Skeletal muscle cell (primary cell): ENCODE measurements at places on chromosomes 5 and 9.

DNA sequence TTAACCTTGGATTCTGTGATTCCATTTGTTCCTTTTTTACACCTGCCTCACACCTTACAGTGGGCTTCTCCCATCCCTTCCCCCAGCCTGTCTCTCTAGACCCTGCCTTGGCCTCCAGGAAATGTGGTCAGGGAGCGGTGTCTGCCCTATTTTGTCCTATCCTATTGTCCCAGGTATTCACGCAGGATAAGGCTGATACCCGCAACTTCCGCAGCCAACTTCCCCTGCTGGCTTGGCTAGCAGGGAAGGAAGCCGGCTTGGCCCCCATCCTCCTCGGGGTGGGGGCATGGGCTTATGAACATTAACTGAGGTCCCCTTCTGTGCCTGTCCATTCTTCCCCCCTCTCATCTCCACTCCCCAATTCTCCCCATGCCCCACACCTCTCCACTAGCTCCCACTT is 3.5 kb downstream of the CSF1R start:
- DNase-seq = no peak

GRCh38 chr5:79845448-79846197 is 145.4 kb downstream of the MTX3 start:
- peak; percentile 67 for DNase-seq

- DNase-seq = no peak
Observed at GRCh38 chr9:130959809-130960334, 20.8 kb upstream of the FIBCD1 start.

DNA sequence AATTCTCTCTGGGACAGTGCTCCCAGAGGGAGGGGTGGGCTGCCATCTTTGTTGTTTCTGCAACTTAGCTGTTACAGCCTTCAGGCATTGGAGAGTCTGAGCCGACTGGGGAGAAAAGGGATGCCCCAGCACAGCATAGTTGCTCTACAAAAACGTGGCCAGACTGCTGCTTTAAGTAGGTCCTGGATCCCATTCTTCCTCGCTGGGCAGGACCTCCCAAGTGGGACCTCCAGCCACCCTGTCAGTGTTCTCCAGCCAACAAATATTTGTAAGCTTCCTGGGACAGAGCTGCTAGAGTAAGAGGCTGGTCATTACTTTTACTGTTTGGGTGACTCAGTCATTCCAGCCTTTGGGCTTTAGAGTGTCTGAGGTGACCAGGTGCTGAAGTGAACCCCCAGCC is 292.7 kb upstream of the NREP start:
- no peak for DNase-seq

- peak; percentile 76 for DNase-seq
Observed at GRCh38 chr5:149497357-149497756, 53.9 kb downstream of the CSNK1A1 start.

DNA sequence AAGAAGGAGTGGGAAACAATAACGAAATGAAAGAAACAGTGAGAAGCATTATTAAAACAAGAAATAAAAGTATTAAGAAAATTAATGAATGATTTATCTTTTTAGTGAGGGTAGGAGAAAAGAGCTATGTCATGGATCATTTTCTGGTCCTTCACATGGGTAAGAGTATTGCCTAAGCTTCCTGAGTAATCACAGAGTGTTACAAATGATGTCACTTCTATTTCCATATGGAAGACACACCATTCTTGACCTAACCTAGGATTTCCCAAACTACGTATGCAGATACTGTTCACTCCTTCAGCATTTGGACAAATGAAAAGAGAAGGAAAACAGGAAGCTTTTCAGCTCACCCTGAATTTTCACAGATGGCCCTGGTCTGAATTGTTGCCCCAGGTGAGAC is 3.3 kb upstream of the TSLP start:
- DNase-seq = peak; percentile 69

DNA sequence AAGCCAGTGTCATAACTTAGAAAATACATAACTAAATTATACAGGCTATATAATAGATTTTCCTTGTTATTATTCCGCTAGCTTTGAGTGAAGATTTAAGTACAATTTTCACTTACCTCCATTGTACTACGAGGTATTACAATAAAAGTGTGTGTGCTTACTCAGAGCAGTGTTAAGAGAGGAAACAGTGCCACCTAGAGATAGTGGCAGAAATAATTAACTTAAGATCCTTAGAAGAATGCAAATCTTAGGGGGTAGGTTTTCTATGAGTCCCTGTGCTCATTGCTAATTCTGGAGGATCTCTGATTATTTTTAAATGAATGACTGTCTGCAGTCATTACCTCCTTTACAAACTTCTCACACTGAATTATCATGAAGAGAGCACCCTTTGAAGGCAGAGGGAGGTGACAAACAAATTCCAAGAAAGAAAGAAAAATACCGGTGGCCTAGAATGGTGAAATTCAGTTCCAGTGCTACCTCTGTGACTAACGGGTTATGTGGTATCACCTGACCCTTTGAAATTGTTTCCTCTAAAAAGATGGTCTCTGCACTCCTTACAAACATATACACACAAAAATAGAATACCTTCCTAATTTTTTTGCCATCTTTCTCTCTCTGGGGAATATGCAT is 379.8 kb downstream of the TRIM36 start:
- no peak for DNase-seq

- peak; percentile 22 for DNase-seq
Observed at GRCh38 chr5:77076961-77077828, 9.9 kb downstream of the ZBED3 start.

DNA sequence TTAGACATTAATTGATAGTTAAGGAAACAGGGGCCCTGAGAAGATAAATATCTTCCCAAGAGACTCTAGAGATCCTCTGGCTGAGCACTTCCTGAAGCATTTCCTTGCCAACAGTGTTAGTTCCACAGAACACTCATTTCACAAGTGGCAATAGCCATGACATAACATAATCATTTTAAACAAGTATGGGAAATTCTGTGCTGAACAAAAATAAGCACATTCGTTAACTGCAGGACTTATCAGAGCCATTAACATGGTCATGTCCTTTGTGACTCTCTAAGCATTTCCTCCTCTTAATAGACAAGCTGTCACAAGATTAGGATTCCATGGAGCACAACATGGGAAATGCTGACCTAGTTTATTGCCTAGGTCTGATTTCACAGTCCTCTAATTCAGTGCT is 184.9 kb downstream of the SNX18 start:
- no peak for DNase-seq

GRCh38 chr5:176908675-176909368 is 9.7 kb upstream of the HK3 start:
- no peak for DNase-seq

GRCh38 chr5:32303755-32304120 is 9.0 kb downstream of the MTMR12 start:
- DNase-seq = no peak

- no peak for DNase-seq
Observed at GRCh38 chr9:100355561-100355960, 2.8 kb upstream of the TEX10 start.

GRCh38 chr9:74496819-74497747 is at the start of gene RORB:
Gene RORB (plus strand): TSS chr9:74497335. CDS start chr9:74497977, 642 bp downstream.
- no peak for DNase-seq

DNA sequence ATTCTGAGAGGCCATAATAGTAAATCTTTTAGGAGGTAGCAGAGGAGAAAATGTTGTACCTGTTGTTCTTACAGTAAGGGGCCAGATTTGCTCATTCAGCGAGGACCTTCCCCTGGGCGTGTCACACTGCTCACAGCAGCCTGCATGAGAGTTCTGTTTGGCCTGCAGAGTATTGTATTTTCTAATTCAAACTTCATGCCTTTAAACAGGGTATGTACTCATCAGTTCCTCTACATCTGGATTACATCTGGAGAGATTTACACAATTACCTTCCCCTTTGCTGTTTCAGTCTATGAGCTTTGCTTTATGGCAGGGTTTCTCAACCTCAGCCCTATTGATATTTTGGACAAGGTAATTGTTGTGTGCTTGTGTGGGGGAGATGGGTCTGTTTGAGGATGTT is 170.9 kb upstream of the STK32A start:
- no peak for DNase-seq

GRCh38 chr5:143547342-143547741 is 143.9 kb upstream of the NR3C1 start:
- no peak for DNase-seq

DNA sequence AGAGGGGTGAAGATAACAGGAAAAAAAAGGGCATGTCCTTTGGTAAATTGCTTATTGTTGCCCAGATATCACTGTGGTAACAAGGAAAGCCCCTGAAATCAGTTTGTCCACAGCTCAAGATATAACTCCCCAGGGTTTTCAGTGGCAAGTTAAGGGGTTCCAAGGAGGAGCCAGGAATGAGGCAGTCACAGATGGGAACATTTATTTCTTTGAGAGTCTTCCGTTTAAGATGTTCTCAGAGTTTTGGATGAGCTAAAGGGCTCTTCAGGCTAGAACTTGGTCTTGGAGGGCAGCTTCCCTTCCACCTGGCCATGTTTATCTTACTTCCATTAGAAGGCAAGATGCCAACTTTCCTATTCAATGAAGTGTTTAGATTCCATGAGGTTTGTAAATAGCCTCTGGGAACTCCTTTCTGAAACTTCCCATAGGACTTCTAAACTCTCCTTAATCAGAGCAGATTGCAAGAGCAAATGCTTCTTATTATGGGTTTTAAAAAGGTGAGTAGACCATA is 277.6 kb upstream of the TNC start:
- DNase-seq = no peak

DNA sequence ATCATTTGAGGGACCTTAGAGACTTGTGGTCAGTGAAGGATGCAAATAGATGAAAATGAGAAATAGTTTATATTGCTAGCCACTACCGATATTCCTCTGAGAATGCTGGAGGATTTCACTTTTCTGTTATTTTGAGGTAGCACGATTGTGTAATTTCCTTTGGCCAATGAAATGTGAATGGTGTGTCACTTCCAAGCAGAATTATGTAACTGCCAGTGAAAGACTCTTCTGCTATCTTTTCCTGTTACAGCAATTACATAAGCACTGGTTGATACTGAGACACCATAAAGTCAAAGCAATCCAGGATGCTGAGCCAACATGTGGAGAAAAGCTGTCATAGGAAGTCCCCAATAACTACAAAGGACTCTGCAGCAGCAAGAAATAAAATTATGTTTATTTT is 3.6 kb upstream of the PCDHA2 start:
- no peak for DNase-seq

- no peak for DNase-seq
Observed at GRCh38 chr9:17394881-17395510, 183.9 kb upstream of the SH3GL2 start.

GRCh38 chr9:93984860-93985259 is 29.7 kb upstream of the BARX1 start:
- DNase-seq = no peak

GRCh38 chr5:115542651-115543364 is 1.8 kb downstream of the FEM1C start:
- no peak for DNase-seq

- DNase-seq = no peak
Observed at GRCh38 chr9:107260437-107261081, 22.5 kb upstream of the RAD23B start.

GRCh38 chr9:96460470-96460869 is 10.5 kb downstream of the HABP4 start:
- no peak for DNase-seq

DNA sequence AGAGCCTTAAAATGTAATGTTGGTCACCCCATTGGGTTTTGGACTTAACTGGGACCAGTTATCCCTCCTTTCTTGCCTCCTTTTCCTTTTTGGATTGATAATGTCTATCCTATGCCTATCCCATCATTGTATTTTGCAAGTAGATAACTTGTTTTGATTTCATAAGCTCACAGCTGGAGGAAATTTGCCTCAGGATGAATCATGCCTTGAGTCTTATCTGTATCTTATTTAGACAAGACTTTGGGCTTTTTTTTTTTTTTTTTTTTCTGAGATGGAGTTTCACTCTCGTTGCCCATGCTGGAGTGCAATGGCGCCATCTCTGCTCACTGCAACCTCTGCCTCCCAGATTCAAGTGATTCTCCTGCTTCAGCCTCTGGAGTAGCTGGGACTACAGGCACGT is 443.3 kb downstream of the DNAH5 start:
- DNase-seq = no peak

- DNase-seq = no peak
Observed at GRCh38 chr5:76638479-76638878, 15.3 kb upstream of the F2RL2 start.

DNA sequence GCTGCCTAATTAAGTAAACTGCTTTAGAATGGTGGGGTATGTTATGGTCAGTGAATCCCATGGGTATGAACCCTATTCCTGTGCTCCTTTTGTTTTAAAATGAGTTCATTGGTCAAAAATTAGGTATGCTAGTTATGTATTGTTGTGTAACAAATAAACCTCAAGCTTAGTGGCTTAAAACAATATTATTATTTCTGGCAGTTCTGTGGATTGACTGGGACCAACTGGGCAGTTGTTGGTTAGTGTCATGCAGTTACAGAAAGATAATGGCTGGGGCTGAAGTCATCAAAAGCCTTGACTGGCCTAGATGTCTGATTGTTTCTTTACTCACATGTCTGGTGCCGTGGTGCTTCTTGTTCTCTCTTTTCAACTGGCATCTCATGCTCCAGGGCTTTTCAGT is 8.9 kb upstream of the PTAR1 start:
- DNase-seq = no peak

GRCh38 chr9:115192835-115193525 is 75.0 kb upstream of the TNC start:
- no peak for DNase-seq

DNA sequence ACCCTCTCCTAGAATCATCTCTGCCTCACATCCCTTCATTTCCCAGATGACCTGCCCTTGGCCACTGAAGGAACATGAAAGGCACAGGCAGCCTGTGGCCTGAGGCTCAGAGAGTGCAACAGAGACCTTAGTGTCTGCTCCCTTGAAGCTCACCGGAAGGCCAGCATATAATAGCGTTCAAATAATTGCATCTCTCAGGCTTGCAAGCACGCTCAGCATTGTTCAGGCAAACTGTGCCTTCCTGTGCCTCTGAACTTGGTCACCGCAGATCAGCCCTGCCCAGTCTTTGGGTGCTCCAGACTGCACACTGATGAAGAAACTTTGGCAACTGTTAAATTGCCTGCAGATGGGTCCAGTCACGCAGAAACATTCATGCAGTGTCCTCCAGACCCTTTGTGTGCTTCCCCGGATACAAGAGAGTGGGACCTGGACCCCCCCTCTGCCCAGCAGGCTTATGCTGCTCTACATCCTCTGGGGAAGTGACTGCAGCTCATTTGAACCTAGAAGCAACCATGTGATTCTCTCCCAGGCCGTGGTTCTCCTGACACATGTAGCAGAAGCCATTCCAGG is 216.0 kb upstream of the ANKRD55 start:
- no peak for DNase-seq
